8988T (cell line): ENCODE measurements at places on chromosomes 12 and 14.

- DNase-seq = no peak
Observed at GRCh38 chr12:102833687-102834441, 83.2 kb downstream of the PAH start.

DNA sequence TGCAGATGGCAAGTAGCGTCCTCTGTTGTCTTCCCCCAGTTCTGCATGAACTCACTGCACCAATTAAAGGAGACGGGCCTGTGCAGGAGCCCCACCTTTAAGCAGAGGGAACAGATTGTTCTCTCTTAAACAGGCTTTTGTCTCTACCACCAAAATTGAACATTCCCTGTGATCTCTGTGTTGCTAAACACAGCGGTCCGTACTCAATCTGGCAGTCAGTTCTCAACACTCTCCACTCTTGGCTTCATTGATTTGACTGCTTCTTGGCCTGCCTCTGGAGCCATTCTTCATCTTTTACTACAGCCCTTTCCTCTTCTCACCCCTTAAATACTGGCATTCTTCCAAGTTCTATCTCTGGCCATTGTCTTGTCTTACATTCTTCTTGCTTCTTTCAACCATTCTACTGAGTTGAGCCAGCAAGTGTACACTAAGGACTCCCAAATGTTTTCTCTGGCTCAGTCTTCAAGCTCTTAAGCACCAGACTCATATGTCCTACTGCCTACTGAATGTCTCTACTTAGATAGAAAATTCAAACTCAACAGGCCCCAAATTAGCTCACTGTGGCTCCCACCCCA lies 8.0 kb upstream of the NT5DC3 start:
- no peak for DNase-seq

- no peak for DNase-seq
Observed at GRCh38 chr14:77031759-77032490, 3.4 kb upstream of the IRF2BPL start.

- no peak for DNase-seq
Observed at GRCh38 chr14:42057111-42057510, 450.4 kb downstream of the LRFN5 start.

DNA sequence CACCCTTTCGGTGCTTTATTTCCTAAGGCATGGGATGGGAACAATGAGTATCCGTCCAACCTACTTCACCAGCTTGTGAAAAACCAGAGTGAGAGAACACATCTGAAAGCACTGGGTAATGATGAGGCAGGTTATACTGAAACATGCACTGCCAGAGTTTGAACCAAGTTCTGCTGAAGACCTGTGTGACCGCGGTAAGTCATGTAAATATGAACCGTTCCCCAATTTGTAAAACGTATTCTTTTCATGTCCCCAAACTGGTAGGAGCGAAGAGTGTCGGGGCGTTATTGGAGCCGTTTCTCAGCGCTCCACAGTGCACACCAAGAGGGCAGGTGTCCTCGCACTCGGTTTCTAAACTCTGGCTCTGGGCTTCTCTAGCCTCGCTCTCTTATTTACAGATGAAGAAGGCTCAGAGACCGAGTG lies 788 bp upstream of the NGDN start:
- DNase-seq = no peak

DNA sequence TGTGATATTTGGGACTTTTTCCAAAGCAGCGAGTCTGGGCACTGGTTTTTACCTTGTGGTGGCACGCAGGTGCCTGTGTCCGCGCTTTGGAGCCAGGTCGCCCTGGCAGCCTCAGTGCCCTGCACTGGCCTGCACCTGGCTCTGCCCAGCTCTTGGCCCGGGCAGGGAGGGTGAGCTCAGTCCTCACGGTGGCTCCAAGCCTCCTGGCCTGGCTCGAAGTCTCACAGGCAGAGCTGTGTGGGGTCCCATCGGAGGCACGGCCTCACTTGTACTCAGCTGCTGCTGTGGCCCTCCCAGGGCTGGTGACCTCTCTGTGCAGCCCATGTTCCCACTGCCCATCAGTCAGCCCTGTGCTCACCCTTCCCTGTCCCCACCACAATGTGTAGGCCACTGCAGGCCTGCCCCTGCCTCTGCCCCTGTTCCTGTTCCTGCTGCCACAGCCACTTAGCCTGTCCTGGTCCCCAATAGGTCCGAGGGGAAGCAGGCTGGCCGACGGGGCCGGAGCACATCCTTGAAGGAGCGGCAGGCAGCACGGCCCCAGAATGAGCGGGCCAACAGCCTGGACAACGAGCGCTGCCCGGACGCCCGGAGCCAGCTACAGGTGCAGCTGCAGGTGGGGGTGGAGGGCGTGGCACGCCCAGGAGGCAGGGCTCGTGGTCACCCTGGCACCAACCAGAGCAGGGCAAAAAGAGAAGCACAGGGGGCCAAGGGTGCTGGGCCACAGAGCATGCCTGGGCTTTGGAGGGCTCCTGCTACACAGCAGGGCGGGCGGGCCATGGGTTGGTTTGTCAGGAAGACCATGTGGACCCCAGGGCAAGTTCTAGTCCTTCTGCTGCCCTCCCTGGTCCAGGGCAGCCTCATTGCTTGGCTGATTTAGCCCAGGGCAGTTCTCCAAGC lies 16.6 kb upstream of the TEX22 start:
- no peak for DNase-seq

DNA sequence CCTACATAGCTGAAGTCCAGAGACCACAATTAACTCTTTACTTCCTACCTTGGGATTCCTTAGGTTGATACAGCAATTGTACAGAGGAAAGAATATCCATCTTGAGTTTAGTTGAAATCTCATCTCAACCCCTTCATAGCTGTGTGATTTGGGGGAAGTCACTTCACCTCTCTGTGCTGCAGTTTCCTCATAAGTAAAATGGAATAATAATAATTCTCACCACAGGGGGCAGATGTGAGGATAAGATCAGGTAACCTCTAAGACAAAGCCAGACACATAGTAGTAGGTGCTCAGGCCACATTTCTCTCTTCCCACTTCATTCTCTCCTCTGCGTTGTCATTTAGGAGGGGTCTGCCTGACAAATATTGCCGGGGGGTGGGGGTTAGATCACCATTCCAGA lies 6.7 kb downstream of the FOXN4 start:
- DNase-seq = no peak

DNA sequence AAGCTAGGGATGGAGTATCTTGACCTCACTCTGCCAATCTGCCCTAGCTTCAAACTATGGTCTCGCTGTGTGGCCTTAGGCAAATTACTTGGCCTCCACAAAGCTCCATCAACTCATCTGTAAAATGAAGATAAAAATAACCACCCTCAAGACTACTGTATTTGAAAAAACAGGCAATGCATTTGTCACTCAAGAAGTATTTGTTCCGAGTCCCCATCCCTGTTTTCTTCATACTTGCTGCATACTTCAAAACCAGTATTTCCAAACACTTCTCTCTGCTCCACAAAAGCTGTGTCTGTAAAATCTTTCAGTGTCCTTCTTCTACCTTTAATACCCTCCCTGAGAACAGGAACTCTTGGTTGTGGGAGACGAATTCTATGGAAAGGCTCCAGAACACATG lies 47.9 kb downstream of the GTF2A1 start:
- no peak for DNase-seq

- no peak for DNase-seq
Observed at GRCh38 chr14:36626151-36626550, 35.5 kb upstream of the PAX9 start.

- no peak for DNase-seq
Observed at GRCh38 chr14:73662487-73662943, 17.7 kb downstream of the DNAL1 start.
